ENCODE measurements at places on chromosomes 12 and 14.

DNA sequence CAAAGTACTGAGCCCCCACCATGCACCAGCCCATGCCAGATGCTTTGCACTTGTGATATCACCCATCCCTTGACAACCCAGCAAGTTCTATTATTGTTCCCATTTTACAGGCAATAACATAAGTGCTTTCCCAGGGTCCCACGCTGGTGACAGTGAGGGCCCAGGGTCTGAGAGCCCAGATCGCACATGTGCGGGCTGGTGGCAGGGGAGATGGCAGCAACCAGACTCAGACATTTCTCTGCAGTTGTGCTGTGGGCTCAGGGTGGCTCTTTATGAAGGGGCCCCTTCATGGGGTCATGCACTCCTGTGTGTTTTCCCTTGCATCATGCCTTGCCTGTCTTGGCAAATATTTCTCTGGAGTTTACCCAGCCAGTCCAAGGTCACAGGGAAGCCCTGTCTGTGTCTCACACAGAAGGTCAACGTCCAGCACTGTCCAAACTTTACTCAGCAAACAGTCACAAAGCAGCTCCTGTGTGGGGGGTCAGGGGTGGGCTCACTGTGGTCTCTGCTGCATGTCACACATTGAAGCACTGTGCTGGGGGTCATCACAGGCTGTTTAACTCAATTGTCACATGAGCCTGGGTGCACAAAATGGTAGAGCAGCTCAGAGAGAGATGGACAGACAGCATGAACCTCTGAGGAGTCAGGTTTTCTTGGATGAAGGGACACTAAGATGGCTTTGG lies 12.7 kb downstream of the SERPINA5 start:
- DNase-seq: no peak

DNA sequence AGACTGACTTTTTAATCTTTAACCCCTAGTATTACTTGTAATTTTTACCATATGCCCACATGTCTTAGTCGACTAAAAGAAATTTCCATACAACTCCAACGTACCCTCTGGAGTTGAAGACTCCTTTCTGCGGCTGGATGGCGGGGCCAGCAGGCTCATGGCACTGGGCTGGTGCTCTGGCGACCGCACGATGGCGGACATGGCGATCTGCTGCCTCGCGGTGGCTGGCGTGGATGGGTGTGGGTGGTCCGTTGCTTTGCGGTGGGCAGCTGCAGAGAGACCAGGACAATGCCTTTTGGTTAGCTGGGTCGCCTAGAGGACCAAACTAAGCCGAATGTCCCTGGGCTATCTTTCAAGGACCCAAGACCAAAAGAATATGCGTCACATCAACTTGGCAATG lies 50.2 kb downstream of the PRKAB1 start:
- DNase-seq: no peak

DNA sequence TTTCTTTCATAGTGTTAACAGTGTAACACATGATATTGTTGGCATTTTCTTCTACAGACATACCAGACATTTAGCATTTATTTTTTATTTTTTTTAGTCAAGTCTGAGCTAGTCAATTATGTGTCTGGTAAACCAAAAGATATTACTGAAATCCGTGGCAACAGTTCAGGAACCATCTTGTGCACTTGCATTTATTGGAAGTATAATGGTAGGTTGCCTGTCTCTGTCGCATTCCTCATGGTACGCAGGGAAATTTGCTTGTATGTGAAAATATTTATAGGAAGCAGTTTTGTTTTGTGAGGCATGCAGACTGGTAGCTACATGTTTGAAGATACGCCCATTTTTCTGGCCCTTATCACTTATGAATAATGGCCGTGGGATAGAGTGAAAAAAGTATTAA lies 186.1 kb upstream of the SLC38A2 start:
- no peak for DNase-seq

- no peak for DNase-seq
Measured at GRCh38 chr14:35879654-35880249, 53.6 kb downstream of the BRMS1L start.

DNA sequence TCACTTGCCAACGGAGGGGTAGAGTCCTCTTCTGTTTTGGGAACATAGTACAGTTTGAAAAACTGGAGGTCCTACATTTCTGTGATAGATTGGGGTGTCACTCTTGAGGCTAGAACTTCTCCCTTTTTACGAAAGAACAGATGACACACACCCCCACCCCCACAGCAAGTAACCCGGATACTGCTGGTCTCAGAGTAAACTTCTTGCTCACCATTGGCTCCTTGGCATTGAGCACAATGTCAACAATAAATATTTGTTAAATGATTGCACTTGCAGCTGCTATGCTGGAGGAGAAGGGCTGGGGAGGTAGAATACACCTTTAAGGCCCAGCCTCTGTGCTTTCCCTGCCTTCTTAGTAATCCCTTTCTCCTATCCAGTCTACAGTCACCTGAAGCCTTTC lies 149.8 kb downstream of the TGFB3 start:
- no peak for DNase-seq

- DNase-seq: no peak
Measured at GRCh38 chr12:14665354-14666348, 30.7 kb downstream of the GUCY2C start.

DNA sequence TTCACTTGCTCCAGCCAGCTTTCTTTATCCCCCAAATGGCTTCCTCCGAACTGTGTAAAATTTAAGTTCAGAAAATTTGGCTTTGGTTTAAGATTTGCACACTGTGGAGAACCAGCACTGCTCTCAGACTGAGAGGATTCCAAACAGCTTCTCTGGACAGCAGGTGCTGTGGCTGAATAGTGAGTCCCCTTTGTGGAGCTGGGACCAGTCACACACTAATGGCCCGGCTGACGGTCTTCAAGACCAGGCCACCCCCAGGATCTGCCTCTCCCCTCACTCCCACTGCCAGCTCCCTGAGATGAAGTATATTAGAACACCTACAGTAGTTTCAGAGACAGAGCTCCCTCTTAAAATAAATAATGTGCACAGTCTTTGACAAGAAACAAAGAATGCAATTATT lies 267.3 kb downstream of the BCAT1 start:
- DNase-seq: no peak

DNA sequence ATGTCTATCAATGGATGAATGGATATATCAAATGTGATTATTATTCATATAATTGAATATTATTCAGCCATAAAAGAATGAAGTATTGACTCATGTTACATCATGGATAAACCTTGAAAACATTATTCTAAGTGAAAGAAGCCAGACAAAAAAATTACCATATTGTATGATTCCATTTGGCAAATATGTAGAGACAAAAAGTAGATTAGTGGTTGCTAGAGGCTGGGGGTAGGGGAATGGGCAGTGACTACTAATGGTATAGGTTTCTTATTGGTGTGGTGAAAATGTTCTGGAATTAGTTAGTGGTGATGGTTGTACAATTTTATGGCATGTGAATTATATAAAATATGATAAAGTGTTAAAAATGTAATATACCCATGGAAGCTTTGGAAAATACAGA lies 31.8 kb upstream of the GNS start:
- DNase-seq: no peak

DNA sequence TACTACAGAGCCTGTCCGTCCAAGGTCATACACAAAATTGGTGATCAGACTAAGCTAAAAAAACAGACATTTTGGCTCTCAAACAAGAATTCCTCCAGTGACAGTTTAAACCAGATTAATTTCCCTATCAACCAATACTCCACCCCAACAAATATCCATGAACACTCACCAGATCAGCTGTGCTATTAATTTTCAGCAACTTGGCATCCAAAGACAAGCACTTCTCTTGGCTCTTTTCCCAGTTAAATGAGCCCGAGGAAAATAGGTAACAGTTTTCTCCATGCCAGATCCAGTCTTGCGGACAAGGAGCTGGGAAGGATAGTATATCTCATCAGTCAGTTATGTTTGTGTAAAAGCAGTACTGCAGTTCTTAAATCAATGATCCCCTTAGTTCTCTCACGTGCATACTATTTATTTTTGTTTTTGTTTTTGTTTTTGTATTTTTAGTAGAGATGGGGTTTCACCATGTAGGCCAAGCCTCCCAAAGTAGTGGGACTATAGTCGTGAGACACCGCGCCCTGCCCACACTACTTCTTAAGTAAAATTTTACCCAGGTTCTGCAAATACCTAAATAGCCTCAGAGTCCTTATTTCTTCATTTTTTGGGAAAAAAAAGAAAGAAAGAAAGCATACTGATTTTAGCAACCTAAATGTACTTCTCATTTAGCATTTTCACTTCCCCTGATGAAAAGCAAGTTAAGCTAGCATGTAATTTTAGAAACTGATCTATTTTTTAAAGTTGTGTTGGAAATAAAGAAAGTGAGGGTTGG lies 11.1 kb downstream of the OLR1 start:
- DNase-seq: no peak

- DNase-seq: no peak
Measured at GRCh38 chr12:78118036-78118435, 287.3 kb downstream of the NAV3 start.

GRCh38 chr14:103404032-103404918 lies 19.1 kb downstream of the MARK3 start:
- no peak for DNase-seq

- DNase-seq: no peak
Measured at GRCh38 chr12:41819948-41820347, 324.7 kb downstream of the GXYLT1 start.

- no peak for DNase-seq
Measured at GRCh38 chr12:26869908-26870459, 37.0 kb upstream of the ITPR2 start.

DNA sequence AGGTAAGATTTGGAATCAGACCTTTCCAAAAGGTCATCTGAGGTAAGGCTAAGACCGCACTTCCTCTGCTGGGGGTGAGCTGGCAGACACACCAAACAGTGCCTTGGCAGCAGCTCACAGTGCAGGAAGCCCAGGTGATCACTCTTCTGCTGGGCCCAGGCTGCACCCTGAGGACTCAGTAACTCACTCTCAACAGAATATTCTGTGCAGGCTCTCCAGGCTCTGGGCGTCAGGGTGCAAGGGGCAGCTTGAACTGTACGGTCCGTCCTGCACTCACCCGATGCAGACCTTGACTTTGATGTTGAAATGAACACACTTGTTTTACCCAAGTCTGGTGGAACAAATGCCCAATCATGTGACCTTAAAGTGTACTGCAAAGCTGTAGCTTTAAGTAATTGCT lies 6.0 kb downstream of the ALKBH2 start:
- DNase-seq: no peak

- no peak for DNase-seq
Measured at GRCh38 chr14:103509864-103510723, 12.5 kb downstream of the CKB start.

- DNase-seq: peak; percentile 69
Measured at GRCh38 chr14:90235179-90235976, 21.0 kb upstream of the PSMC1 start.

- no peak for DNase-seq
Measured at GRCh38 chr14:69226178-69226577, 33.8 kb upstream of the GALNT16 start.

GRCh38 chr12:114656906-114657596 lies 26.9 kb downstream of the TBX3 start:
- DNase-seq: no peak

DNA sequence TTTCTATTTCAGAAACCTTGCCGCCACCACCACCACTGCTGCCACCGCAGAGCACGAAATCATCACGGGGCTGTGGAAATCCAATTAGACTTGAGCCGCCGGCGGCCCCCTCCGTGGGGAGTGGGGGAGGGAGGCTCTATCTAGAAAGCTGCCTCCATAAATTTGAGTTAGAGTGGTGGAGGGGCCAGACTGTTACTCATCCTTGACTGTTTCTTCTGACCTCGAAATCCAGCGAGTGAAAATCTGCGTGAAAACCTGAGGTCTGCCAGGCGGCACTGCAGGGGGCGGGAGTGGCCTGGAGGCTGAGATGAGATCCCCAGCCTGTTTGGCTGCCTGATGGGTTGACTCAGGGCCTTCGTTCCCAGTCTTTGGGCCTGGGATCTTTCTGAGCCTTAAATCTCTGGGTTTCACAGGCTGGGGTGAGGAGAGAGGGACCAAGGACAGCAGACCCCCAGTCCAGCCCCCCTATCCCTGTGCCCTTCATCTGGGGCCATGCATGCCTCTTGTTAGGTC lies 29.9 kb downstream of the TSPAN9 start:
- no peak for DNase-seq

DNA sequence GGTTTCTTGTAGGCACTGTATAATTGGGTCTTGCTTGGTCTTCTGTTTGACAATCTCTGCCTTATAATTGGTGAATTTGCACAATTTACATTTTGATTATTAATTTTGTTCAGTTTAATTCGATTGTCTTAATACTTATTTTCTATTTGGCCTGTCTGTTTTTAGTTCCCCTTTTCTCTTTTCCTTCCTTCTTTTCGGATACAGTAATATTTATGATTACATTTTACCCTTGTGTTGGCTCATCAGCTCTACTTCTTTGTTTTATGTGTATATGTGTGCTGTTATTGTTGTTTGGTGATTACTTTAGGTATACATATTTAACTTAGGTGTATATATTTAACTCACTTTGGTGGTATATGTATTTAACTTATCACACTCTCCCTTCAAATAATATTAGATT lies 12.8 kb upstream of the BEGAIN start:
- no peak for DNase-seq

DNA sequence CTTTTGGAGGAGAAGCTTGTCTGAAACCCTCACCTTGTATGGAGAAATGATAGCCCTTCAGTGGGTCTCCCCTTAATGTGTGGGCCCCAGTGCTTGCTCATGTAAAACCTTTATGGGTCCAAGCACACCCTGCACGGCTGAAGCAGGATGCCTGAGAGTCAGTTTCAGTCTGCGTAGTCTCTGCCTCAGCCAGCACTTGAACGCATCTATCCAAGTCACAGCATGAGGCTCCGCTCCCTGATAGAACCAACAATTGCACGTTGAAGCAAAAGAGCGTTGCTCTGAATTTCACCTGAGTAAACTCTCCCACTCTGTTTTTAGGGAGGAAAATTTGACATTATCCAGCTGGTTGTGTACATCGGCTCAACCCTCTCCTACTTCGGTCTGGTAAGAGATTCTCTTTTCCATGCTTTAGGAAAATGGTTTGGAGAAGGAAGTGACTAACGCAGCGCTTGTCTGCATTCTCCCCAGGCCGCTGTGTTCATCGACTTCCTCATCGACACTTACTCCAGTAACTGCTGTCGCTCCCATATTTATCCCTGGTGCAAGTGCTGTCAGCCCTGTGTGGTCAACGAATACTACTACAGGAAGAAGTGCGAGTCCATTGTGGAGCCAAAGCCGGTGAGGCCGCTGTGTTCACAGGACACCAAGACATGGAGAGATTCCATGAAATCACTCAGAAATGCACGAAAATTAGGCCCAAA lies 33.0 kb upstream of the P2RX4 start:
- no peak for DNase-seq

DNA sequence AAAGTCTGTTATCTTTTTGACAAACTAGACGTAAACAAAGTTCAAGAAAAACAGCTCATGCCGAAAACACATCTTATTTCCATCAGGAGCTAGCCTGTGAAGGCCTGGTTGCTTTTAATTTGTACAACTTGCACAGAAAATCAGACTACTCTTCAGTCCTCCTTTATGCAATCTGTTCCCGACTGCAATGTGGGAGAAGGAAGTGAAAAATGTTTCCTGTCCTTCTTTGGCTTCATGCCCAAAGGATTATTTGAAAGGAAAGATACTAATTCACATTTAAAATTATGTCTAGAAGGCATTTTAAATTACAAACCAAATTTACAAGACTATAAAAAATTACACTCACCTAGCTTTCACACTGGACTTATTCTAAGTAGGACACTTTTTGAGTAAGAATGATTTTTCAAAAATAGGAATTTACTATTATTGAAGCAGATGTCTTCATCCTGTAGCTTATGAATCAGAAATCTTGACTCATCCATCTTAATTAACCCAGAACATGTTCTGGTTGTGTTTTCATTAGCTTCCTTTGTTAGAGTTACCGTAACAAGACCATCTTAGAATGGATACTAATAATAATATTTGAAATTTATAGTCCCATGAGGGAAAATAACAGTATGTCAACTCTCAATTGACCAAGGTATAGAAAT lies 272.6 kb downstream of the PRKD1 start:
- DNase-seq: no peak

All from stimulated activated CD4-positive, alpha-beta T cell treated with anti-CD3 and anti-CD28 coated beads, Interleukin-4, amount 100 ng/mL, for 1 hour (primary cell).